ENCODE measurements at places on chromosomes 7 and 10. TPM values are rescaled to one million over a fixed set of nuclear protein-coding genes. Genes with fewer than 3 reads are reported as not detected.

Gene MLLT10
- total RNA-seq: 24.8 TPM

Gene CDC14C
- total RNA-seq: not detected

Gene RGR
- total RNA-seq: 3.8 TPM

Gene VSTM4
- not detected for total RNA-seq

Gene AKAP9
- total RNA-seq: 42.0 TPM

Gene GATA3
- total RNA-seq: not detected

Gene FAM24A
- total RNA-seq: not detected

Gene COBL
- 9.2 TPM for total RNA-seq

Gene CDHR3
- total RNA-seq: 3.1 TPM

Gene FAM241B
- 1.2 TPM for total RNA-seq

Gene CFAP46
- total RNA-seq: not detected

Gene NEURL1
- total RNA-seq: not detected

Gene GSTK1
- total RNA-seq: 161 TPM

Gene LARP4B
- 23.1 TPM for total RNA-seq

Gene FANK1
- total RNA-seq: 1.6 TPM

Gene TPST1
- 62.3 TPM for total RNA-seq

Gene MYOF
- total RNA-seq: 8.9 TPM

Gene PGAM2
- not detected for total RNA-seq

Gene LRRN3
- total RNA-seq: not detected

Gene TBX20
- 2.8 TPM for total RNA-seq

Gene CALHM2
- total RNA-seq: not detected

Gene MYL7
- not detected for total RNA-seq

Gene SH2B2
- total RNA-seq: 2.5 TPM

Gene ZNF804B
- total RNA-seq: not detected

Gene HACD1
- 25.3 TPM for total RNA-seq

Gene RBM20
- 1.0 TPM for total RNA-seq

Gene PON1
- total RNA-seq: 0.16 TPM

Gene SND1
- 263 TPM for total RNA-seq

Gene PBLD
- total RNA-seq: 1.2 TPM

Gene NOC3L
- total RNA-seq: 37.5 TPM

Gene SPDYE2B
- total RNA-seq: not detected

Gene PKD2L1
- total RNA-seq: not detected

Gene UCMA
- total RNA-seq: not detected

Gene NUTM2A
- total RNA-seq: 0.67 TPM

Gene FXYD4
- not detected for total RNA-seq

Gene TMEM176A
- not detected for total RNA-seq

Gene SCART1
- 0.37 TPM for total RNA-seq

Gene CCL24
- not detected for total RNA-seq

Gene CUBN
- 7.8 TPM for total RNA-seq

Gene BLNK
- total RNA-seq: not detected

Gene GNAT3
- not detected for total RNA-seq

Measured in SK-MEL-5 (cell line).